ENCODE measurements at places on chromosomes 5 and 9. TPM values are rescaled to one million over a fixed set of nuclear protein-coding genes. Genes with fewer than 3 reads are reported as not detected.

GRCh38 chr5:91383956-91384300 is 811 bp upstream of the ARRDC3 start:
- peak; percentile 27 for DNase-seq

DNA sequence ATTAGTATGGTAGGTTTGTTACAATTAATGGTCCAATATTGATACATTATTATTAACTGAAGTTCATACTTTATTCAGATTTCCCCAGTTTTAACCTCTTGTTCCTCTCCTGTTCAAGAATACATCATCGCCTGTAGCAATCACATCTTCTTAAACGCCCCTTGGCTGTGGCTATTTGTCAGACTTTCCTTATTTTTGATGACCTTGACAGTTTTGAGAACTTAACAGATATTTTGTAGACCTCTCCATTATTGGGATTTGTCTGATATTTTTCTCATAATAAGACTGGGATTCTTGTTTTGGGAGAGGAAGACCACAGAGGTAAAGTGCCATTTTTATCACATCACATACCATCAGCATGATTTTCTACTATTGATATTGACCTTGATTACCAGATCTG is 112.3 kb upstream of the MARCHF11 start:
- DNase-seq = no peak

DNA sequence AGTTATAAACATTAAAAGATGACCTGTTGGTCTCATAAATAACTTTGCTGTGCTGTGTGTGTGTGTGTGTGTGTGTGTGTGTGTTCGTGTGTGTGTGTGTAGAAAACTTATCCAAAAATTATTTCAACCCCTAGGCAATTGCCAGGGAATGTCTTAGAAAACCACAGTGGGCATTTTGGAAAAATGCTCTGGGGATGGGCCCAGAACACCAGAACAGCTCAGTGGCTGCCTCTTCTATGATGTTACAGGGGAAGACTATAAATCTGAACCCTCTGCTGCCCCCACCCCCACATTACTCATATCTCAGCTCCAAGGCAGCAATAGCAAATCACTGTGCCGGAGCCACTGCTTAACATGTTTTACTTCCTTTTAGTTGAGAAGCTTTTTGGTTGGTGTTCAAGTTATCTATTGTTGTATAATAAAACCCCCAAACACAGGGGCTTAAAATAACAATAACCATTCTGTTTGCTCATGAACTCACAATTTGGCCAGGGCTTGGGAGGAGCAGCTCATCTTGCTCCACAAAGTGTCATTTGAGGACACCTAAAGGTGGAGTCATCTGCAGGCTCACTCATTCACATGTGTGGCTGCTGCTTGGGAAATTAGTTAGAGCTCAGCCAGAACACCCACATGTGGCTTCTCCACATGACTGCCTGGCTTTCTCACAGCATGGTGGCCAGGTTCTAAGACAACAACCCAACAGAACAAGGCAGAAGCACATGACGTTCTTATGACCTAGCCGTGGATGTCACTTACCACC is 40.4 kb downstream of the ACTBL2 start:
- peak; percentile 76 for DNase-seq

The ADAMTS12 gene
- total RNA-seq = 22.0 TPM

DNA sequence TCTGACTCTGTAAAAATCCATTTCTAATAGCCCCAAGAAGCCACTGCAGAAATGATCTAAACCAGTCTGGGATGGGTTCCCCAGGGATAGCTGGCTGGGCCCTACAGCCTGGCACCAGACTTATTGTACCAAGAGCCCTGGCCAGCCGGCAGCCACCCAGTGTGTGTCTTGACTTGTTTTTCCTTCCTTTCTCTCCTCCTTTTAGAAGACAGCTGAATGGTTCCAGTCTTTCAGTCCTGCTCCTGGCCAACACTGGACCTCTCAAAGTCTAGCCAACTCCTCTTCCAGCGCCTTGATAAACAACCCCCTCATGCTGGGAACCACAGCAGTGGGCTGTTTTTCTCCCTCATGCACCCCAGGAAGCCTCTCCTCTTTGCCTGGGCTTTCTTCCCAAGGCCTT is 34.1 kb downstream of the ATOX1 start:
- no peak for DNase-seq

The KIF27 gene
- total RNA-seq = 1.4 TPM

DNA sequence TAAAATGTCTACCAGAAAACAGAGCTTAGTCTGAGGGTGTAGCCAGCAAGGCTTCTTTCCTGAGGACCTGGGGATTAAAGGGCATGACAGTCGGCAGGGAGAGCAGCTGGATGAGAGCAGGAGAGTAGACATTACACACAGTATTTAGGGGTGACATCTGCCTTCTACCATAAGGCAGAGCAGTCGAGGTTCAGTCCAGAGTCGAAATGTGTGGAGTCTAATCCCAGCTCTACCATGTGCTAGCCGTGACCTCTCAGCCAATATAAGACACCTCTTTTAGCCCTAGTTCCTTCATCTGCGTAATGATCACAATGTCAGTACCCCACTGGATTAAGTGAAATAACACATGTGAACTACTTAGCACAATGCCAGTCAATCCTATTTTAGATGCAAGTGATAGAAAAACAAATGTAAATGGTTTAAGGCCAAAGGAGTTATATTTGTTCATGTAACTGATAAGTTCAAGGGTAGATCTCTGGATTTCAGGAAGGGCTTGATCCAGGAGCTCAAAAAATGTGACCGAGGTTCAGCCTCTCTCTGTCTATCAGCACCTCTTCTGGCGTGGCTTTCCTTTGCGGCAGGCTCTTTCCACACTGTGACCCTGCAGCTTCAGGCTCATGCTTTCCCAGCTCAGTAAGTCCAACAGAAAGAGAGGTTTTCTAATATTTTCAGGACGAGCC is 16.2 kb upstream of the CPLX2 start:
- no peak for DNase-seq
